ENCODE measurements at places on chromosomes 2 and 18.

GRCh38 chr2:237379636-237380035 lies 34.3 kb downstream of the COL6A3 start:
- DNase-seq: no peak

DNA sequence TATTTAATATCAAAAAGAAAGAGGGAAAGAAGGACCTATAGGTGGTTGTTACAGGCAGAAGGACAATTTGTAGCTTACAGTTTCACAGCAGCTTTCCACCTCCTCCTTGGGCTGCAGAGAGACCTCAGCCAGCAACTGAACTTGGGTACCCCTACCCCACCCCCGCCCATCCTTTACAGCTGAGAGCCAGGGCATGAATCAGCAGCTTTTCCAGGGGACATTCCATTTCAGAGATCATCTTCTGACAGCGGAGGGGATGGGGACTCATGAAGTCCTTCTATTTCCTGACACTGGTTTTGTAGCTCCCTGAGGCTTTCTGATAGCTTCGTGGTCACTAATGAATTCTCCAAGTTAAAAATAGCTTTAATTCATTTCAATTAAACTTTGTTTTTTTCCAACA lies 96.4 kb downstream of the ITGB1BP1 start:
- DNase-seq: no peak

DNA sequence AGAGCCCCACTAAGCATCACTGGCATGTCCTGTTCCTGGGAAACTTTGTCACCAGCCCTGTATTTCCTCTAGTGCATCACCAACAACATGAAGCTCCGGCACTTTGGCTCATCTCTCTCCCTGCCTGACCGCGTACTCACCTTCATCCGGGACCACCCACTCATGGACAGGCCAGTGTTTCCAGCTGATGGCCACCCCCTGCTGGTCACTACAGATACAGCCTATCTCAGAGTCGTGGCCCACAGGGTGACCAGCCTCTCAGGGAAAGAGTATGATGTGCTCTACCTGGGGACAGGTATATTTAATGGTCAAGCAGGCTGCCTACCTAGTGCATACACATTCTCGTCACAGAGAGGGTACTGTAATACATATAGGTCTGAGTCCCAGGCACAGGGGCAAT lies 21.0 kb downstream of the SEMA4F start:
- no peak for DNase-seq

- no peak for DNase-seq
Measured at GRCh38 chr2:170968205-170969003, 39.4 kb downstream of the GORASP2 start.

DNA sequence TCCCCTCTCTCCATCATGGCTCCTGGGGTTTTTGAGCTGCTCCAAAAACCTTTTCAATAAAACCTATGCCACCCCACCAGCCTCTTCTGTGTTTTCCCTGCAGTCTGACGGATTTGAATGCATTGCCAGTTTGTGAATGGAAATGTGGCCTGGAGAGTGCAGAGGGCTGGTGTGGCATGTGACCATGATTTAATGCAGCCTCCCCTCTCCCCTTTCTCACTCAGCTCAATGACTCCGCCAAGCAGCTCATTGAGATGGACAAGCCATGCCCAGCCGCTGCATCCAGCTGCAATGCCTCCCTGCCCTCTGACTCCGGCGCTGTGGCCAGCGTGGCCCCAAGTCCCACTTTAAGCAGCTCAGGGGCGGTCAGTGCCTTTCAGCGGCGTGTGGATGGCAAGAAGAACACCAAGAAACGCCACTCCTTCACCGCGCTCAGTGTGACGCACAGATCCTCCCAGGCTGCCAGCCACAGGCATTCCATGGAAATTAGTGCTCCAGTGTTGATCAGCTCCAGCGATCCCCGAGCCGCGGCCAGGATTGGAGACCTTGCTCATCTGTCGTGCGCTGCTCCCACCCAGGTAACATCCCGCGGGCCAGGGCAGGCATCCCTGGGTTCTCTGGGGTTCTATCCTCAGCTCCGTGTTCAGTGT lies 215.3 kb downstream of the SEPTIN10 start:
- DNase-seq: no peak

GRCh38 chr2:146561996-146562395 lies 1282.8 kb upstream of the ACVR2A start:
- no peak for DNase-seq

DNA sequence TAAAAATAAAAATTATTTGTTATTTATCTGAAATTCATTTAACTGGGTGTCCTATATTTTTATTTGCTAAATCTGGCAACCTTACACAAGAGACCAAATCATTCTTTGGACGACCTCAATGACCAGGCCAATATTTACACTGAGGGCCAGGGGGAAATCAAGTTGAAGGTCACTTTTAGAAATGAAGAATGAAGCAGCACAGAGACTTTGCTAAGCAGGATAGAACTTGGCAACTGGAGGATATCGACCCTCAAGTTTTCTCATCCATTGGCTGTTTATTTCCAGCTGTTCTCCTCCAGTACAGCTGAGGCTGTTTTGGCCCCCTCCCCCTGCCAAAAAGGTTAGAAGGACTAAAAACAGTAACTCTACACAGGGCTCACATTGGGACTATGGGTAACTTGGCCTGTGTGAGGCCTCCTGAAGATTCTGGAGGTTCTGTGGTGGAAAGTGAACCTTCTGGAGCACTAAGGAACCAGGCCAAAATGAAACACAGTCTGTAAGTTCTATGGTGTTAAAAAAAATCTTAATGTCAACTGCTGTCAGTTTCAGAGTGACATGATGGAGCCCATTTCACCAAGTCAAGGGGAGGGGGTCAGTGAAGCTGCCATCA lies 32.2 kb upstream of the ZFP36L2 start:
- no peak for DNase-seq

- DNase-seq: no peak
Measured at GRCh38 chr2:19460761-19461160, 102.3 kb upstream of the OSR1 start.
